Neural progenitor cell (in vitro differentiated cells): ENCODE measurements at places on chromosomes 3 and 15.
A peak's percentile ranks its signal among the peaks of the same experiment; 100 is the strongest.

GRCh38 chr3:61182662-61183061 is 68.6 kb downstream of the FHIT start:
- DNase-seq, result no peak

- no peak for DNase-seq
These were observed 66.0 kb downstream of the STAC start for GRCh38 chr3:36446276-36446675.

DNA sequence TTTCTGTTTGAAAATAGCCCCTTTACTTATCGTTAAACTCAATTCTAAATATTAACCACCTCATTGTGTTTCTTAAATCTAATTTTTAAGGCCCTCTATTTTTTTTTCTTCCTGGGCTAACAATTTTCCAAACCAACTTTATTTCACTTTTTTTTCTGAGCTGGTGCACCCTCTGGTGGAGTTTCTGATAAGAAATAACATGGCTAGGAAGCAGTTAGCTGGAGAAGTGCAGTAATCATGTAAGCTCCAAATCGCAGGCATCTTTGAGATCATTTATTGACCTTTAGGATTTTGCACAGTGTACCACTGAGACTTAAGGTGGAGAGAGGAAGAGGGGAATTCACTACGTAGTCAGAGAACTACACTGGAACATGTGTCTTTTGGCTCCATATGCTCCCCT is 6.4 kb downstream of the TMEM207 start:
- peak; percentile 10 for DNase-seq

DNA sequence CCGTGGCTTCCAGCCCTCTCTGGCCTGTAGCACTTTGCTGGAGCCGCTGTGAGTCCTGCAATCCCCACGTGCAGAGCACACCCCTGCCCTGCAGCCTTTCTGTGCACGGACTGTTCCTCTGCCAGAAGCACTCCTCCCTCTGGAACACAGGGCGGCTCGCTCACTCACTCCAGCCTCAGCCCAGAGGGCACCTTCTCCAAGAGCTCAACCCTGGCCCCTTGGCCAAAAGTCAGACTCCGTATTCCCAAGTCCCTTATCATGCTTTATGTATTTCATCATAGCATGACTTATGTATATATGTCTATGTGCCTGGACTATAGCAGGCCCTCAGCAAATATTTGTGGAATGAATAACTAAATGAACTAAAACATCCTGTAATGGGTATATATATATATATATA is 63.2 kb downstream of the ASB7 start:
- DNase-seq, result no peak

GRCh38 chr3:119974656-119975055 is 119.6 kb downstream of the GSK3B start:
- no peak for DNase-seq

DNA sequence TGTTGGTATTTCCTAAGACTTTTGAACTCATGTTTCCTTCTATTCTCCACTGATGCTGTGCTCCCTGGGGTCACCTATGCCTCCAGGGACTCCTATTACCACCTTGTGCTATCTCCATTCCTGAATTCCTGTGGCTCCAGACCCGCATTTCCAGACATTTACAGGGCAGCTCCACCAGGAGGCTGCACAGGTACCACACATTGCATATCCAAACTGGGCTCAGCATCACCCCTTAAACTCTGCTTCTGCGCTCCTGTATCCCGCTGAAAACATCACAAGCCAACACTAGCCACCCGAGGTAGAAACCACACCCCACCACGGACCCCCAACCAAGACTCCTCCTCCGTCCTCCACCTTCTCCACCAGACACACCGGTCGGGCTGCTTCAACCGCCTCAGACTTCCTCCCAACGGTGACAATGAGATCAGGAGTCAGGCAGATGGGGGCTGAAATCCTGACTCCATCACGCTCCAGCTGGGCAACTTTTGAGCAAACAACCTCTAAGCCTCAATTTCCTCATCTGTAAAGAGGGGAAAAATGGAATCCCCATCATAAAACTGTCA is 10.4 kb downstream of the TNK2 start:
- peak; percentile 45 for DNase-seq

DNA sequence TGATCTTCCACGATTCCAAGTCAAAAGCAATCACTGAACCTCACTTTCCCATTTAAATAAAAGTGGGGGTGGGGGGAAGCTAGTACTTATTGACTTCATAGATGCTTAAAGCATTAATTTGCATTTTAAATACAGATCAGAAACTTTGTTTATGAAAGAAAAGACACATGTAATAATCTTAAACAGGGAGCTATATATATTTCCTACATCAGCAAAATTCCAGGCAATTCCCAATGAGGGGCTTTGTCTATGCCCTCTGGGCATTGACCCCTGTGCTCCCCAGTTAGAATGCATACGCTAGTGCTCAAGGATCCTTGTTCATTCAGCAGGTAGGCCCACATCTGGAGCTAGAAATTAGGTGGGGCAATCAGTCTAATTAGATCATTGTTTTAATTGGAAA is 20.0 kb downstream of the SERPINI2 start:
- no peak for DNase-seq

DNA sequence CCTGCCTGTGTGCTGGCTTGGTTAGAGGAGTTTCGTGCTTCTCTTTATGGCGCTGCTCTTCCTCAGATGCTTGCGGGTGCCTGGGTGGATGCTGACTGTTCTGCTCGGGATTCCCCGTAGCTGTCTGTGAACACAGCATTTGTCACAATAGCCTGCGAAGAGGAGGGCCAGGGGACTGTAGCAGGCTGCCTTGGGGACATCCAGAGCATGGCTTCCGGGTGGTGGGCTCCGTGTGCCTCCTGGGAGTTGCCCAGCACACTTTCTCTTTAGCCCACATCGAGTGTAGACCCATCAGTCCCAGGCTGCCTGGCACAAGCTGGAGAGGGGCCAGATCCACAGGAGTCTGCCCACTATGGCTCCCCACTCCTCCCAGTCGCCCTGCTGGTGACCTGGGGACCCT is 22.4 kb downstream of the LRRK1 start:
- no peak for DNase-seq

DNA sequence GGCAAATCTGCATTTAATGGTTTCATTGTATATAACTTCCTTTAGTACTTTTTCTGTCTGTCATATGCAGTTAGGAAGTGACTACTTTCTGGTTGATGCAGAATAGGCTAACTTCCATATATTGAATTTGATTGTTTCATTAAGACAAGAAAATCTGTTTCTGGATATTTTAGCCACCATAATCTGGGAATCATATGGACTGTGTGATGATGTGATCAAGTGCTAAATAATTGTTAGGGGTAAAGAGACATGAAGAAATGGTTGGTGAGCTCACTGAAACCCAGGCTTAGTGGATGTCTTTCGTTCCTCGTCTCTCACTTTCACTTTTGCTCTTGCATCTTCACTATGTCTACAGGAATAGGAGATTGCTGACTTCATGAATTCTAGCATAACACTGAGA is 3.5 kb upstream of the MNS1 start:
- DNase-seq, result no peak

DNA sequence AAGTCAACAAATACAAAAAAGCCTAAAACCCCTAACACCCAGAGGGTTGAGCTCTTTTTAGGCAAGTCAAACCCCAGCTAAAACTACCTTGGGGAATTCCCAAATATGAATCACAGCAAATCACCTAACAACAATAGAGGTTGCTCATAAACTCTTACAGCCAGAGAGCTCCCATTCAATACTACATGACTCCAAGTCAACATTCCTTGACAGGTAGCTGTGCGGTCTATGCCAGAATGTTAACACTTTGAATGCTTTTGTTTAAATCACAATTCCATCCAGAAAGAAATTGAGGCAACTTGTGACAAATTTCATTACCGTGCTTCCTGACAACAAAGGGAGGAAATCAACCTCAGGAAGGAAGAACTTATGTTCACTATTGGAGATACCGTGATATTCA is 7.5 kb upstream of the UACA start:
- DNase-seq, result no peak
